CD4-positive, alpha-beta memory T cell (primary cell): ENCODE measurements at places on chromosomes 7 and 10.

DNA sequence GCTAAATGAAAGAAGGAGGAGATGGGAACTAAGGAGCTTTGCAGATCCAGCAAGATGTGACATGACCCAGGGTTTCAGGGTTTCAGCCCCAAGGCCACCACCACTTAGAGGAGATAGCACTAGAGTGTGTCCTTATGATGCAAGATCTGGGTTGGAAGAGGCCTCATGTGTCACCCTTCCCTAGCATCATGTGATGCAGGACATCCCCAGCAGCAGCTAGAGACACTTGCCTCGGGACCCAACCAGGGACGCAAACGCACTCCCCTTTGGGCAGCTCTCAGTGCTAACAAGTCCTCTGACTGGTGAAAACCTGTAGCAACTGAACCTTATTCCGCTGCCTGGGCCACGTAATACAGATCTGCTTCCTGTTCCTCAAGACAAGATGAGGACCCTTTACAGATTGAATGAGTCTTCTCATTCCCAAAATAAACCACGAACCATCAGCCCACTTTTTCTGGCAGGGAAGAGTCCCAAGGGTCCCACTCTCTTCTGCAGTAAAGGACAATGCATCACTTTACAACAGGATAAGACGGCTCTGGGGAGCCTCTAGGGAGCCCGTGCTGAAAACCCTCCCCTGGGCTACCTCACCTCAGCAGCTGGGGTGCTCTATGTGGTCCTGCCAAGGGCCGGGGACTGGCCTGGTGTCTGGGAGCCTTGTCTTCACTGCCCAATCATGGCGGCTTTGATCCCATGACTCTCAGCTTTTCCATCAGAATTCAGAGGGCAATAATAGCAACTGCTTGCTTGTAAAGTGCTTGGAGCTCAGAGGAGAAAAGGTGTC, 44.8 kb upstream of the GDF10 start:
- DNase-seq, result no peak

DNA sequence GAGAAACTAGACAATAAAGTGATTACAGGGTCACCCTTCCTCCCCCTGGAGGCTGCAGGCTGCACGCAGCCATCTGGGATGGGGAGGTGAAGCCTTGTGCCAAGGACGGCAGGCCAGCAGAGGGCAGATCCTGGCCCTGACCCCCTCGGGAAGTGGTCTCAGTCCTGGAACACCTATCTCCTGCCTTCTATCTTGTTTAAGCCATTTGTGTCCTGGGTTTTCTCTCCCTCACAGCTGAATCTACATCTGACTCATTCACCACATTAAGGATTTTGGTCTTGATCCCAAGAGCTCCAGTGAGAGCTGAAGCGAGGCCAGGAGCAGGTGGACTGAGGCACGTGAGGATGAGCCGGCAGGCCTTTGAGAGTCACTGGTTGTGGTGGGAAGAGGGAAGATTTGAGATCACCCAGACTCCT, 16.4 kb upstream of the PARP12 start:
- DNase-seq, result no peak

GRCh38 chr7:40643664-40644063, 508.9 kb downstream of the SUGCT start:
- no peak for DNase-seq

DNA sequence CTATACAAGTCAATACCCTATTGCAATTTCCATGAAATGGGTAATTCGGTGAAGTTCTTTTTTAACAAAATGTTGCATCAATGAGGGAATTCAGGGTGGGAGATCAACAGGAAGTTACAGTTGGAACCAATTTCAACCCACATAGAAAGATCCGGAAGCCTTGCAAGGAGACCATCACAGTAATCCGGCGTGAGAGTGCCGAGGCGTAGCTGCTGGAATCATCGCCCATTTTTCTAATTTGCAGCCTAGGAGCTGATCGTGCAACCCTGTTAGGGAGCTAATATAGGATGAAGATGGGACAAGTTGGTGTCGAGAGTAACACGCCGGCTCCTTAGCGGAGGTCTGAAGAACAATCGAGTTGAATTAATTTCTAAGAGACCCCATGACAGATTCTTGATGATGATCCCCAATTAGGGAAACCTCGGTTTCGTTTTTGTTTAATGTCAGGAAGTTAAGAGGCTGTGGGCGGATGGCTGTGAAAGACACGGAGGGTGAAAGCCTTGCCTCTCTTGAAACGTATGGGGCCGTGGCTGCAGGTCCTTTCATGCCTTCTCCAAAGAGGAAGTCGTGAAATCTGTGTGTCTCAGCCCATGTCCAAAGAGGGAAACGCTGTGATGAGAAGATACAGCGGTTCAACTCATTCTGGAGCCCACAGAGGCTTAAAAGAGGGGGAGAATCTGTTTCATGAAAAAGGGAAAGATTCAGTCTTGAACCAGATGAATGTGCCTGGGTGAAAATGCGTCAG, 51.2 kb upstream of the CARD11 start:
- peak; percentile 50 for DNase-seq

DNA sequence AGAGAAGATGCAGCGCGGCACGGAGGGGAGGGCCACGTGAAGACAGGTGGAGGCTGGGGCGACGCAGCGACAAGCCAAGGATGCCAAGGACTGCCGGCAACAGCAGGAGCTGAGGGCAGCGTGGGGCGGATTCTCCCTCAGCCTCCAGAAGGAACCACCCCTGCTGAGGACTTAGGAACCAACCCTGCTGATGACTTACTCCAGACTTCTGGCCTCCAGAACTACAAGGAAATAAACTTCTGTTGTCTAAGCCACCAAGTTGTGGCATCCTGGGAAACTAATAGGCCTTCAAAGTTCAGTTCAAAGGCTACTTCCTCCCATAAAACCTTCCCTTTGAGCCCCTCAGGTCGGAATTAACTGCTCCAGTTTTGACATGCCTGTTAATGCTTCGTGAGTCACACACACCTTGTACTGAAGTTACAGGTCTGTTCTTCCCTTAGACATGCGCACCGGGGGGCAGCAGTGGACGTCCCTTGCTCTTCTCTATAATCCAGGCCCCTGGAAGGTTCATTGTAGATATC, 88.4 kb upstream of the RHEB start:
- no peak for DNase-seq

- DNase-seq, result no peak
Observed at GRCh38 chr10:3693022-3693697, 91.8 kb downstream of the KLF6 start.

DNA sequence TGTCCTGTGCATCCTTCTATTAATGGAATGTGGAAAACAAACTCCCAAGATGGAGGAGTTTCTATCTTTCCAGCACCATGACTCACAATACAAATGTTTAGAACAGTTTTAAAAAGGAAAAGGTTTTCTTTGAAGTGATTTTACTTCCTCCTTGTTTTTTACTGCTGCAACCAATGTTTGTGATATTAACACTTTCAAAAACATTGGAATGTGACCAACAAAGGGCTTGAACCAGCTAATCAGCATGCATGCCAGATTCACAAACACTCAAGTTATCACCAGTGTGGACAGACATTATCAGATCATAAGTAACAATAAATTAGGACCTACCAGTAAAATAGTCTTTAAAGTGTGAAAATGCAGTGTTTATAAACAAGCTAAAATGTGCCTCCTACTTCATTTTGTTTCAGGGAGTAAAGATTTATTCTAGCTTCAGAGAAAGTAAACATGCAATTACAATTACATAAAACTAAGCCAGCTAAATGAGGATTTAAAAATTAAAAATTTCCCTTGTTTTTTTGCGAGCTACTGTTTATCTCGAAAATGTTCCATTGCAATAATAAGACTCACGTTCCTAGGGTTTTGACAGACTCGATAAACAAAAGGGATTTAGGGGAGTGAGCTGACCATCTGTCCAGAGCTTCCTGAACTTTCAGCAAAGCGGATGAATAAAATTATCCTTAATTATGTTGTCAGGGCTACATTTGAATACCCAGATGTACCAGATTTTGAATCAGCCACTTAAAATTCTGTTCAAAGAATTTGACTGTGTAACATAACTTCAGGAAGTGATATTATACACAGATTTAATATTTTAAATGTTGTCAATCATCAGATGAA, 29.8 kb downstream of the CPVL start:
- DNase-seq, result no peak

DNA sequence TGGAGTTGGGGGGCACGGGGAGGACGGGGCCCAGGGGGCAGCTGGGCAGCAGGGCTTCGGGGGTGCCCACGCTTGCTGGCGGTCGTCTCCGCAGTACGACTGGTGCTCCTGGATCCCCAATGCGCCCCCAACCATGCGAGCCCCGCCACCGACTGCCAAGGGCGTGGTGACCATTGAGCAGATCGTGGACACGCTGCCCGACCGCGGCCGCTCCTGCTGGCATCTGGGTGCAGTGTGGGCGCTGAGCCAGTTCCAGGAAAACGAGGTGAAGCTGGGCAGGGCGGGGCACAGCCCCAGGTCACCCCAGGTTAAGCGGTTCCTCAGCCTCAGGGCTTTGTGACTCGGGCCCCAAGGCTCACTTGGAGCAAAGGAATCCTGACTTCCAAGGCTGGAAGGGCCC, 70.0 kb downstream of the ALOX5 start:
- DNase-seq, result no peak

GRCh38 chr7:36661135-36661840, 63.0 kb downstream of the AOAH start:
- no peak for DNase-seq

GRCh38 chr10:88110355-88110754, 246.9 kb downstream of the PTEN start:
- DNase-seq, result no peak

- no peak for DNase-seq
Observed at GRCh38 chr7:41383596-41383995, 319.3 kb downstream of the INHBA start.

GRCh38 chr10:2011106-2011716, 273.9 kb upstream of the ADARB2 start:
- no peak for DNase-seq

- DNase-seq, result no peak
Observed at GRCh38 chr7:22229148-22229547, 127.8 kb downstream of the RAPGEF5 start.

DNA sequence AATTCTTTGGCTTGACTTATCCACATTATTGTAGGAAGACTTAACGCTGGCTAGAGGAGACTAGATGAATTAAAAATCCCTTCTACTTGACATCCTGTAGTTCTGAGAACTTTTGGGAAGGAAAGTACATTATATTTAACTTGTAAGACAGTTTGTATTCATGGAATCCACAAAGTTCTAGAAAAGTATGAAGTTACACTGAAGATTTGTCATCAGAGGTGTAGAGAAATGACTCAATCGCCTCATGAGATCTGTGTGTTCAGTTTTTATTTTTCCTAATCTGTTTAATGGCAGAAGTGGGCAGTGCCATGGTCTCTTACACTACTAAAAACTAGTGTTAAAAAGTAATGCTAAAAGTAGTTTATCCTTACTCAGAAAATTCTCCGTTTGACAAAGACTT, 89.1 kb upstream of the SMIM30 start:
- DNase-seq, result no peak

GRCh38 chr10:104368381-104368780, 14.7 kb downstream of the CFAP58 start:
- no peak for DNase-seq

DNA sequence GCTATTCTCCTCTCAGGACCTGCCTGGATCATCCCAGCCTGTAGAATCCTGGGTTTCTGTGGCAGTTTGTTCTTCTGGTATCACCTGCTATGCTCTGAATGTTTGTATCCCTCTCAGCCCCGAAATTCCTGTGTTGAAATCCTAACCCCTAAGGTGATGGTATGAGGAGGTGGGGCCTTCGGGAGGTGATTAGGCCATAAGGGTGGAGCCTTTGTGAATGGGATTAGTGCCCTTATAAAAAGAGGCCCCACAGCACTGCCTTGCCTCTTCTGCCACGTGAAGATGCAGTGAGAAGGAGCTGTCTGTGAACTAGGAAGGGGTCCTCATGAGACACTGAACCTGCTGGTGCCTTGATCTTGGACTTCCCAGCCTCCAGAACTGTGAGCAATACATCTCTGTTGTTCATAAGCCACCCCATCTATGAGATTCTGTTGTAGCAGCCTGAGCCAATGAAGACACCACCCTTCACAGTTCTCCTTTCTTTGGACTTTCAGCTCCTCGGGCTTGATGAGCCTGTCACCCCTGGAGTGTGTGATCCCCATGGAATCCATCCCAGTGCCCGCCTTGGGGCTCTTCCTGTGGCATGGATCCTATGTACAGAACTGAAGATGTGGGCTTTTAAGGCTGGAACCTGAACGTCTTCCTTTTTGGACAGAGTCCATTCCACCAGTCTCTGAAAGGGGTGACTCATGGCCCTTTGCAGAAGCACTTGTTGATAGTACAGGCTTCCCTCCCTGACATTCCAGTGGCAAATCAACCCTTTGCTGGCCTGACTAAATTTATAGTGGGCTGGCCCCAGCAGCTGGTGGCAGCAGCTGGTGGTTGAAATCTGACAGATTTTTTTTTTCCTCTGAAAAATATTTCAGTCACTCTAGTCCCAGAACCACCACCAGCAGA, 138.0 kb downstream of the TACC2 start:
- DNase-seq, result no peak

DNA sequence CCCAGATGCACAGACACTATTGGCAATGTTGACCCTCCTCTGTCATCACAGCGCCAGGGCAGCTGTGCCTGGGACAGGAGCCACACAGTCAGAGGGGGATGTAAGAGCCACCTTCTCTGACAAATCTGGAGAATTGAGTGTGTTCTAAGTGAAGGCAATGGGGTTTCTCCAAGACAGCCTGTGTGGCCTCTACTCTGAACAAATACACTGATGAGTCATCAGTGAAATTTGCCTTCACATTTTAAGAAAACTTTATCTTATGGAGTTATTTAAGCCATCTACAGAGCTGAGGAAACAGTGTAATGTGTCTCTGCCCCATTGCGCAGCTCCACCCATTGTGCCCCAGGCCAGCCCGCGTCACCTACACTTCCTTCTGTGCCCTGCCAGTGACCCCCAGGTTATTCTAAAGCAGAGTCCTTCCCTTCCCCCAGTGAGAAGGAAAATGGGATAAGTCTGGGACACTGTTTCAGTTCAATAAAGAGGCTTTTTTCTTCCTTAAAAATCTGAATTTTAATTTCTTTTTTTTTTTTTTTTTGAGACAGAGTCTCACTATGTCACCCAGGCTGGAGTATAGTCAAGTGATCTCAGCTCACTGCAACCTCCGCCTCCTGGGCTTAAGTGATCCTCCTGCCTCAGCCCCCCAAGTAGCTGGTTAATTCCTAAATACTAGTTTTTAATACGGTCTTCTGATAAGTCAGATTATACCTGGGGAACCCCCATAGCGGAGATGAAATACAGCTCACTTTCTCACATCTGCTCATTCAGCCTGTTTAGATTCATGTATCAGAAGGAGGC, 21.8 kb downstream of the AKR1E2 start:
- DNase-seq, result no peak

DNA sequence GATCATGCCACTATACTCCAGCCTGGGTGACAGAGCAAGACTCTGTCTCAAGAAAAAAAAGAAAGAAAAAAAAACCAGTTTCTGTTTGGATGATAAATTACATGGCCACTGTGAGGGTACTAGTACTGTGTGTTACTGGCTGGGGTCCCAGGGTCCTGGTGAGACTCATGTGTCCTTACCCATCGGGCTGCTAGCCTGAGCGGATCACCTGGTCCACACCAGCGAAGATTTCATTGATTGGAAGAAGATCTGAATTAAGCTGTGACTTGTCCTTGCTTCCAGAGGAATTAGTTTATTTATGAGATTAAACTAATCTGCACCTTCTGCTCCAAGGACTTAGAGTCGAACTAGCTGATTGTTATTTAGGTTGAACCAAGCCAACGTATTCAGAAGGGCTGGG, 40.0 kb upstream of the BAMBI start:
- no peak for DNase-seq

- DNase-seq, result no peak
Observed at GRCh38 chr10:132790934-132791829, 5.2 kb upstream of the NKX6-2 start.
